ENCODE measurements at places on chromosomes 6 and 20. TPM values are rescaled to one million over a fixed set of nuclear protein-coding genes. Genes with fewer than 3 reads are reported as not detected.

Gene MEP1A
- polyA plus RNA-seq = 0.04 TPM

Gene CLPSL2
- polyA plus RNA-seq = not detected

Gene SLC32A1
- polyA plus RNA-seq = not detected

Gene FAM217A
- polyA plus RNA-seq = not detected

Gene SLC22A7
- not detected for polyA plus RNA-seq

Gene ADGRF4
- polyA plus RNA-seq = 2.0 TPM

Gene DEF6
- polyA plus RNA-seq = 26.4 TPM

Gene FBXO30
- 1.9 TPM for polyA plus RNA-seq

Gene TTLL9
- not detected for polyA plus RNA-seq

Gene MAS1
- not detected for polyA plus RNA-seq

Gene DPPA5
- not detected for polyA plus RNA-seq

Gene SLCO4A1
- polyA plus RNA-seq = 1.9 TPM

Gene GSTA4
- 18.3 TPM for polyA plus RNA-seq

Gene CPXM1
- polyA plus RNA-seq = not detected

Gene FRK
- polyA plus RNA-seq = 0.45 TPM

Gene PXDC1
- polyA plus RNA-seq = 34.9 TPM

Gene C4B
- polyA plus RNA-seq = 1.6 TPM

Measured in foreskin keratinocyte (primary cell).